Nucleus accumbens (tissue), 56 donors: ENCODE measurements at places on chromosomes 7 and 10.

DNA sequence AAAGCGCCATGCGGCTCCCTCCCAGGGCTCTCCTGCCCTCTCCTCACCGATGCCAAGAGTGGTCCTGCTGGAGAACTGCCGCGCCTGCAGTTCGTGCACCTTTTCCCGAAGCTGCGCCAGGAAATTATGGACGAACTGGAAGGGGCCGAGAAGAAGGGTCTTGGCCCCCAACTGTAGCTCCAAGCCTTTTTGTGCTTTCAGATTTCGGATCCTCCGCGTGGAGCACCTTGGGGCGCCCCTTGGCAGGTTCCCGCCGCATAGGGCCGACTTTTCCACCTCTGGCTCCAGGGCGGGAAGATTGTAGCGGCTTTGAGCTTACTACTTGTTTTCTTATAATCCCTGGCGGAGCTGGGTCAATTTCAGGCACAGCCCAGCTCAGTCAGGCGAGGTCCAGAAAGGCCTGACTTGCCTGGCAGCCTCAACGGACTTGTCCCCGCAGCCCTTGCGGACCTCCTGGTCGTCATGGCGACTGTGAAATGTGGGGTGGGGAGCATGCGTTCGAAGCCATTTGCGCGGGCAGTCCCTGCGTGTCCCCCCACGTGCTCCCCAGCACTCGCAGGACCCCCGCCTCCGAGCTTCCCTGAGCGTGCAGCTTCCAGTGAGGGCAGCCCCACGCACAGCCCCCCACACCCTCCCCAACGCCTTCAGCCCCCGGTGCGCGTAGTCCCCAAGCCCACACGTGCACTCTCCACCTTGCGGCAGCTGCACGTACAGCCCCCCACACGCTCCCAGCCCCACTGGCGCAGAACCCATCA is 129.9 kb downstream of the KBTBD2 start:
- no peak for DNase-seq

- DNase-seq, result no peak
These were observed 61.8 kb downstream of the ADD3 start for GRCh38 chr10:110069502-110069982.

DNA sequence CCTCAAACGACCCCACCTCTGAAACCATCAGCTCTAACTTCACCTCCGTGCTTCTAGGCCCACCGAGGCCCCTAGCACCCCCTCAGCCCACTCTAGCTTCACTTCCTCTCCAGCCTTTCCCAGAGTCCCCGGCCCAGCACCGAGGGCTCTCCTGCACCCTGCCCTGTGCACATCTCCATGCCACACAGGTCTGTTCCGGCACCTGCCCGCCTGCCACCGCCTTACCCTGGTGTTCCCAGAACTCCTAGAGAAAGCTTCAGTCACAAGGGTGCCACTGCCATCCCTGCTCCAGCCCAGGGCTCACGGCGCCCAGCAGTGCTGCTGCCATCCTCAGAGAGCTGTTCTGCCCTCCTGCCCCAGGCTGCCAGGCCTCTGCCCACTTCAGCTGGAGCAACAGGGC is 61.3 kb upstream of the INSIG1 start:
- DNase-seq, result no peak

- DNase-seq, result no peak
These were observed 269.8 kb downstream of the ADARB2 start for GRCh38 chr10:1467334-1468076.

DNA sequence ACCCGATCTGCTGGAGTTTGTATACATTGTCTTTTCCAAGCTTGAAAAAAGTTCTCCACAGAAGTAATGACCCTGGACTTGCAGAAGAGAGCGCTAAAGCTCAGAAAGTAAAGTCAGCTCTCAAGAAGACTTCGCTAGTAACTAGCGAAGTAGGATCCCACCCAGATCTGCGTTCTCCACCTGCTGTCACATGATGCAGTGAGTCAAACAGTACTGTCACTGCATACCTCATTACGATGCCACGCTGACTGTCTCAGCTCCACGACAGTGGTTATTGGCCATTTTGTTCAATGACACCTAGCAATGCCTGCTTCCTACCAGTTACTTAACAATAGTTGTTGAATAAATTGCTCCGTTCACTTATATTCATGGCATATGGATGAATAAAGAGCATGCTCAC is 29.7 kb upstream of the SEC61G start:
- no peak for DNase-seq

- no peak for DNase-seq
These were observed 189.5 kb downstream of the ARHGAP12 start for GRCh38 chr10:31739146-31739545.

DNA sequence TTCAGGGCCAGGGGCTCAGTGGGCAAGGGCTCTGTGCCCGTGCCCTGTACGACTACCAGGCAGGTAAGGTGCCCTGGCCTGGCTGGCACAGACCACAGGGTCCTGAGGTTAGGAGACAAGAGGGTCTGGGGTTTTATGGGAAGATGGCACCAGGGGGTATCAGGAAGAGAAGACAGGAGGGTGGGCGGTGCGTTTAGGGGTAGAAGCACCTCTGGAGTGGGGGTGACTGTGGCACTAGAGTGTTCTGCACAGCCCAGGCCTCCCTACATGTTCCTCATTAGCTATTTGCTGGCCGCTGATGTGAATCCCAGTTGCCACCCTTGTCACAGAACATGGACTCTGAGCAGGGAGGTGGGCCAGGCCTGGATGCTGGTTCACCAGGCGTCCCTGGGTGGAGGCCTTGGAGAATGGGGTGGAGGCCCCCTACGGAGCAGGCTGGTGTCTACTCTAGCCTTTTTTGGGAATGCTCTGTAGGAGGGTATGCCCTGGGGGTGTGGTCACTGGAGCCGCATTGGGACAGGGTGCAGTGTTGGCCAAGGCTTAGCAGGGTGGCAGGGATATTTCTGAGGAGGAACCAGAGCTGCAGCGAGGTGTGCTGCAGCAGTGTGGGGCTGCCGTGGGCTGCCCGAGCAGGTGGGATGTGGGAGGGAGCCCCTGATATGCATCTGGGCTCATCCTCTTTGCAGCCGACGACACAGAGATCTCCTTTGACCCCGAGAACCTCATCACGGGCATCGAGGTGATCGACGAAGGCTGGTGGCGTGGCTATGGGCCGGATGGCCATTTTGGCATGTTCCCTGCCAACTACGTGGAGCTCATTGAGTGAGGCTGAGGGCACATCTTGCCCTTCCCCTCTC is 5.0 kb downstream of the PGAM2 start:
- no peak for DNase-seq

- DNase-seq, result peak; percentile 61
These were observed 62.2 kb downstream of the DIP2C start for GRCh38 chr10:627032-627992.
